Activated CD4-positive, alpha-beta T cell treated with anti-CD3 and anti-CD28 coated beads for 24 hours (primary cell): ENCODE measurements at places on chromosomes 16 and 17.

- DNase-seq, result no peak
Observed at GRCh38 chr16:56961386-56961785, 364 bp upstream of the CETP start.

- DNase-seq, result no peak
Observed at GRCh38 chr17:35847006-35847405, 21.7 kb downstream of the HEATR9 start.

- no peak for DNase-seq
Observed at GRCh38 chr16:17287166-17287800, 183.5 kb downstream of the XYLT1 start.

GRCh38 chr17:82128287-82128686, 30.3 kb upstream of the FASN start:
- DNase-seq, result no peak

- no peak for DNase-seq
Observed at GRCh38 chr17:37392024-37392590, 14.5 kb downstream of the ACACA start.
